Cortex of kidney (tissue), 1 donor: ENCODE measurements at places on chromosomes 11 and 22.

GRCh38 chr11:89161949-89162348, 15.7 kb upstream of the TYR start:
- no peak for DNase-seq

DNA sequence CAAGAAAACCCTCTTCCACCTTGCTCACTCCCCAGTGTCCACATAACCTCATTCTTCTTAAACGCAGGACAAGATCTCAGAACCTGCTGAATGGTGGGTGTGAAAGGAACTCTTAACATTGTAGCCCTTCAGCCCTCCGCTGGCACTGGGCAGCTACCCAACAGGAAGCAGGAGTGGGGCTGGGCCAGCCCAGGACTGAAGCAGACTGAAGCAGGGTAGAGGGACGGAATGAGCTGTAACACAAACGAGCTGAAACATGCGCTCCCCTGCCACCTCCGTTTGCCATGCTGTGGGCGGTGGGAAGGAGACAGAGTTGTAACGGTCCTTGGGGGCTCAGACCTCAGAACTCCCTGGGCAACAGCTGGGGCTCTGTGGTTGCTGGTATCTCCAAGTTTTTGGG, 23.6 kb downstream of the NPAT start:
- DNase-seq = no peak

DNA sequence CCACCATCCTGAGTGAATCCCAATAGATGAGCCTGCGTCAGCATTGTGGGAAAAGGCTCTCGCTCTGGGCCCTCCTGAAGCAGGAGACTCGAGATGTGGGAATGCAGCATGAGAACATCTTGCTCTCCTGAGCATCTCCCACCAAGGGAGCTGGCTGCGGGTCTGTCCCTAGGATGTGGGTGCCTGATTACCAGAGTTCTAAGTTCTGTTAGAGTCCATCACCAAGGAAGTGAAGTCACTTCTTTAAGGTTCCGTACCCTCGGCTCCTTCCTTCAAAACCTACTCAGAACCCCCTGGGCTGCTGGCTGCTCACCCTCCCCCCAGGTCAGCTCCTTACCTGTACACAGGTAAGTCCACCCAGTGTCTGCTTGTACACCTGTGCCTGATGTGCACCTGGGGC, 100.5 kb upstream of the IGLL5 start:
- DNase-seq = no peak

- no peak for DNase-seq
Observed at GRCh38 chr11:120839846-120840402, 184.0 kb upstream of the TBCEL start.
